Activated CD4-positive, alpha-beta T cell treated with anti-CD3 and anti-CD28 coated beads for 48 hours (primary cell): ENCODE measurements at places on chromosomes 16 and 17.

GRCh38 chr16:15464401-15465186 is 30.2 kb downstream of the BMERB1 start:
- no peak for DNase-seq

GRCh38 chr16:67100569-67101310 is 9.0 kb upstream of the PHAF1 start:
- no peak for DNase-seq

DNA sequence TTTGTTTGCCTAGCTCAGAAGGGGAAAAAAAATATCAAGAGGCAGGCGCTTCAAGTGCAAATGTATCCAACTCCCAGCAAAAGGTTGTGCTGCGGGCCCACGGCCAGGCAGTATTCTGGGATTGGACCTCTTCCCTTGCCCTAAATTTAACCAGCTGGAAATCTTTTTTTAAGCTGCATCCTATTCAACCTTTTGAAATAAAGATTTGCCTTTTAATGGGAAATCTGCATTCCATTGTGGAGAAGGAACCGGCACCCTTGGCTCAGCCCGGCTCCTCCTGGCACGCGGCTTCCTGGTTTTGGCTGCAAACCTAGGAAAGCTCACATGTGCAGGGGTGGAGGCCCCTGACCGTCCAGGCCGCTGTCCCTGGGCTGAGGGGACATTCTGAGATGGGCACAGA is 38.8 kb upstream of the ENPP7 start:
- DNase-seq: no peak

DNA sequence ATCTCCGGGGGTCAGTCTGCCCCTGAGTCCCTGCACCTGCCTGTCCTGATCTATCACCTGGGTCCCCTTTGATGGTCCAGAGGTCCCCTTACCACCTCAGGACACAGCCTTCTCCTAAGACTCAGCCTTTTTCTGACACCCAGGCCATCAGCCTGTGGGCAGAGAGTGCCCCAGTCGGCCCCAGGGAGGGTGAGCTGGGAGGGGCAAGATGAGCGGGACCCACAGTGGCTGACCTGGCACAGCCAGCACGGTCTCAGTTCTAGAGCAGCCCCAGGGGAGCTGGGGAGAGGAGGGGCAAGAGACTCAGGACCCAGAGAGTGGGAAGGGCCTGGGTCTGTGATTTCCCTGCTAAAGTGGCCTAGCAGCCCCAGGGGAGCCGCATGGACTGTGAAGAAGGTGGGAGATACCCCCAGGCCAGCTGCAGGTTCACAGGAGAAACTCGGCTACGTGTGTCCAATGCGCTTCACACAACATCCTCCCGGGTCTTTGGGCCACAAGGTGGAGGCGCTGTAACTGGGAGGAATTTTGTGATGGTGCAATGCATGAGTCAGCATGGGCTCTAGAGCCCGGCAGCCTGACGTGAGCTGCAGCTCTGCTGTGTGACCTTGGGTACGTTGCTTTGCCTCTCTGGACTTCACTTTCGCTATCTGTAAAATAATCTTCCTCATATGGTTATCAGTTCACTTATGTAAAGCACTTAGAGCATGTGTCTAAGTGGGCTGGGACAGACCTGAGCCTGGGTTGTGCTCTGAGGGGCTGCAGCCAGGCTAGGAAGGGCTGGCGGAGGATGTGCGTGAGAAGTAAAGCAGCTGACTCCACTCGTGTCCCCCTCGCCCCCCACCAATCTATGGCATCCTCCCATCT is 67.2 kb upstream of the LHX1 start:
- DNase-seq: no peak

- DNase-seq: no peak
Measured at GRCh38 chr17:49358641-49359247, 3.3 kb downstream of the ZNF652 start.

GRCh38 chr16:88917915-88918627 is 51.6 kb upstream of the PABPN1L start:
- no peak for DNase-seq
